ENCODE measurements at places on chromosomes 5 and 9.

DNA sequence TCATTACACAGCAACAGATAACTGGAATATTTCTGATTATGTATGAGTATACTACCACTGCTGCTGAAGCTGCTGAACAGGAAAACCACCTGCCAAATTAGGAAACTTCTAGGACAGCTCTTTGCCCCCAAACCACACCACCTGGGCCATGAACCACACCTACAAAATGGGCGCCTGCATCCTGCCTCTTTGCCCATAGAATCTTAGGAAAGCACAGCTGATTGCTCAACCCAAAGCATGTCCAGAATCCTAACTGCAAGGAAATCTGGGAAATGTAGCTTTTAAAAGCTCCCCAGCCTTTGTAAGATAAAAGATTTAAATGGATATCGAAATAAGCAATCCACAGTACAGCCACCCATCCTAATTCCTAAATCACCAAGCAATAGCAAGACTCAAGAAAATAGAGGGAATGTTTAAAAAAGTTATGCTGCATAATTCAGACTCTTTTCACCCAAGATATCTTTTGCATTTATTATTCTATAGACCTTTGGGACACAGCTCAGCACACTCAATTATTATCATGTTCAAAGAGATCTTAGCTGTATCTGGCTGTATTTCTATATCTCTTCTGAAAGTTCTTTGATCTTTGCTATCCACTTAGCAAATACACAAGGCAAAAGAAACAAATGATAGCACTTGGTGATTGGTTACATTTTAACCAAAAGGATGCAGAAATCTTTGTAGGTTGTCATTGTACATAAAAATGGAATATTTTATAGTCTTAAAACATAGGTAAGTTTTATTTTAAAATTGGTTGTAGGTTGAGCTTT lies 6.8 kb upstream of the C9orf152 start:
- DNase-seq: no peak

DNA sequence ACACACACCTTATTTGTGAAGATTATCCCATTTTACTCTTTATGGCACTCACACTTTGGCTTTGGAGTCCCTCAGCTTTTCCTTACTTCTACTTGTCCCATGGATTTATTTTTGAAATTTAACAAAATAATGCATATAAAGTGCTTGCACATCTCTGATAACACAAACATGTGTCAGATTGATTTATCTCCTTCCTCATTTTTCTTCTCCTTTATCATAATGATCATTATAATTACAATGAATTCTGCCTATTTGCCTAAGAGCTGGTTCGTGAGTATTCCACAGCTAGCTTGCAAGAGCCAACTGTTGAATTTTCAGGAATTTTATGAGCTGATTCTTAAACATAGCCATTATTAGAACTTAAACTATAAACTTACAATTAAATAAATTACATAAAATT lies 347.7 kb downstream of the CHSY3 start:
- no peak for DNase-seq

DNA sequence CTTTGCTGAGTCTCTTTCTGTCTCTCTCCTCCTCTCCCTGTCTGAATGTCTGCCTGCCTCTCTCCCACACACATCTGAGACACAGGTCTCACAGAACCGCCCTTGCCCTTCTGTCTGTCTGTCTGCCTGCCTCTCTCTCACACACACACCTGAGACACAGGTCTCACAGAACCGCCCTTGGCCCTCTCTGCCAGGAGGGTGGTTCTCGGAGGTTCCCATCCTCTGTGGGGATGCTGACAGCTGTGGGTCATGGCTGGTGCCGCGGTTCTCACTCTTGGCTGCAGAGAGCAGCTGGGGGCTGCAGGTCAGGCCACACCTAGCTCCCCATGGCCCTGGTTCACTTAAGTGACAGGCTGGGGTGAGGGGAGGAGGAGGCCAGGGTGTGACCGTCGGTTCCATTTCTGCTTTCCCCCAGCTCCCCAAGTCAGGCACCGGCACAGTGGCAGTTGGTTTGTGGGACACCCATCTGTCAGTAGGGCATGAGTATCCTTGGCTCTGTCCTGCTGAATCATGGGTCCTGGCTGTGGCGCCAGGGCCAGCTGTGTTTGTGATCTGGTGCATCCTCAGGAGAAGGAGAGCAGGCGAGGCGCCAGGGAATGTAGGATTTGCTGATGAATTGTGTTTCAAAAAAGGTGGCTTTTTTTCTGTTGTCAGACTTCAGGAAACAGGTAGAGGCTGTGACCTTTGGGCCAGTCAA lies 42.3 kb upstream of the CLPTM1L start:
- DNase-seq: peak; percentile 35

GRCh38 chr5:6280425-6281100 lies 97.8 kb downstream of the MED10 start:
- DNase-seq: no peak

DNA sequence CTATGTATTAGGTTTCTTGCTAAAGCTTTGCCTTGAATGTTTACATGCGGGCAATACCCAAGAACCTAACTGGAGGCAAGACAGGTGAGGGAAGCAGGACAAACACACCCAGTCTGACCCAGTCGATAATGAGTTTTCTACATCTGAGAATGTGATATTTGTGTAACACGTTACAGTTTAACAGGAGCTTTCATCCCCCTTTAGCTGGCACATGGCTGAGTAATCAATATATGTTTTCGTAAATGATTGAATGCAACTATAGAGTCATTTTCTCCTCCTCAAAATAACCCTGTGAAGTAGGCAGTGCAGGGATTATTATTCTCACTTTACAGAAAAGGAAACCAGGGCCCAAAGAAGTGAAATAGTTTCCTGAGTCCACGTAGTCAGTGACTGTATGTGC lies 84.7 kb upstream of the HTR4 start:
- no peak for DNase-seq

GRCh38 chr9:137382444-137383080 lies 40.4 kb downstream of the EXD3 start:
- DNase-seq: no peak

DNA sequence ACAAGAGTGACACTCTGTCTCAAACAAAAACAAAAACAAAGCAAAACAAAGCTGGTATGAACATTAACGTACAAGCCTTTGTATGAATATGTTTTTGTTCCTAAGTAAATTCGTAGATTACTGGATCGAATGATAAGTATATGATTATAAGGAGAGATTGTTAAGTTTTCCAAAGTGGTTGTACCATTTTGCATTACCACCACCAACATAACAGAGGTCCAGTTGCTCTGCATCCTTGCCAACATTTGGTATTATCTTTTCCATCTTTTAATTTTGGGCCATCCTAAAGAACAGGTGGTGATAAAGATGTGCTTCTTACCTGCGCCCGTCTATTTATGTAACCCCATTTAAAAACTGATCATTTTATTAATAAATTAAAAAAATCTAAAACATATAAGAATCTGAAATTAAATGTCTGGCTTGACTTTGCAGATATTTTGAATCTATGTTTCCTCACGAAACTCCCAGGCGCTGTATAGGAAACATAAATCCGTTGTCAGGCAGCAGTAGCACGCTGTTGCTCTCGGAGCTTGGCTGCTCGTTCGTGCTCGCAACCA lies 593 bp upstream of the NAA35 start:
- no peak for DNase-seq

DNA sequence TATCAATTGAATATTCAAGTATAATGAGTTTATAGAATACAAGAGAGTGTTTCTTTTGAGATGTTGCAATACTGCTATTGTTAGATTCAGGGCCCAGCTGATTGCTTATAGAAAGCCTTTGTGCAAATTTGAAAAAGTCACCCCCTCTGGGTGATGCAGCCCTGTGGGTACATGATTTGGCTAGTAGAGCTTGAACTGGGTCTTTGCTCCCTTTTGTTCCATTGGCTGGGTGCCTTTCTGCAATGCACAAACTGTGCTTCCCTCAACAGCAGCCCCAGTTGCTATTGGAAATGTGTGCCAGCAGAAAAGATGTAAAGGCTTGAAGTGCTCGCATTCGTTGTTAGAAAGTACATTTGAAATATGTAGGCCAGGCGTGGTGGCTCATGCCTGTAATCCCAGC lies 61.8 kb upstream of the CEMIP2 start:
- DNase-seq: no peak

DNA sequence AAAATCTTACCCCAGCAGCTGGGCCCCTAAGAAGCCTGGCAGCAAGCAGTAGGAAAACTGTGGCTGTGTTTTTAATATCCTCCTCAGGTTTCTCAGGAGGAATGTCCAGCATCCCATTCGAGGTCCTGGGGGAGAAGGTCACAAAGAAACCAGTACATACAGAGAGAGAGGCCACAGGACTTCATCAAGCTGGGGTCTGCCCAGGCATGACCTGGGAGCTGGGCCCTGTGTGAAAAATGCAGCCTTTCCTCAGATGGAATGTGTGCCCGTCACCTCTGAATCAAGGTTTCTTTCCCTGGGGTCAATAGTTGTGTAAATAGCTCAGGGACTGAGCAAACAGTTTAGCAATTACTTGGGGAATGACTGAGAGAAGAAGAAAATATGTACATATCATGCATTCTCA lies 33.9 kb upstream of the RAD23B start:
- no peak for DNase-seq

DNA sequence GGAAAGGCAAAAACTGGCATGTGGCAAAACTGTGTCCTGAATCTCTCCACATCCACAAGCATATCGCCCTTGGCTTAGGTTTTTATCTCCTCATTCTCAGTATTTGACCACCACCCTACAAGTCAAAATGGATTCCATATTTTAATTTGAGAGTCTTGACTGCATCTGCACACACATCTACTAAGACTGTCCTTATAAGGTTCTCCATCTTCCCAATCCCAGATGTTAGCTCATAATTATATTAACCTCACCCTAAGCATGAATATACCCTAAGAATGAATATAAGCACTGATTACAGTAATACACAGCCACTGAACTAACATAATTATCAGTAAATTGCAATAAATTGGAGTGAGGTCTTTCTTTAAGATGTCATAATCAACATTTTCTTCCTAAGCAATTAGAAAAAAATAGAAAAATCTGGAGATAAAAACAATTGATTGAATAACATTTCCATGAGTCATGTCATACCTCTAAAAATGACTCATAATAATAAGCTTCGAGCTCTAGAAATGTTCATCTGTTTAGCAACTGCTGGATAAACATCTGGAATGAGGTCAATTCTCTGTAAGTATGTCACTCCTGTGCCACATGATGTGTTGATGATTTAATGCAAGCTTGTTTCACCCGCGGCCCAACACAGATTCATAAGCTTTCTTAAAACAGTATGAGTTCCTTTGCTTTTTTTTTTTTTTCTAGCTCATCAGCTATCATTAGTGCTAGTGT lies 39.9 kb upstream of the PAM start:
- no peak for DNase-seq

DNA sequence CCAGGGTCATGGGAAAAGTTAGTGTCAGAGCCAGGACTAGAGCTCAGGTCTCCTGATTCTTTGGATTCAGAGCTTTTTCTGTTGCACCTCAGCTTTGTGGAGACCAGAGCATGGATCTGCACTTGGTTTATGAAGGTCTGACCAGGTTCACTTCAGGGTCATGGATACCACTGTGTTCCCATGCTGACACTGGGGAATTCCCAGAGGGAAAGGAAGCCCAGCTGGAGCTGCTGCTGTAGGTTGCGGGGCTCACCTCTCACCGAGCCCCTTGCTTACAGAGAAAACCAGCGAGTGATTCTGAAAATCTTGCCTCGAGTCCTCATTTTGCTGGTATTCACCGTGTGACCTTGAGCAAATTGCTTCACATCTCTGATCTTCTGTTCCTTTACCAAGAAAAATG lies 83.0 kb downstream of the RGS3 start:
- DNase-seq: no peak

GRCh38 chr5:83199126-83199525 lies 121.8 kb downstream of the XRCC4 start:
- DNase-seq: no peak

DNA sequence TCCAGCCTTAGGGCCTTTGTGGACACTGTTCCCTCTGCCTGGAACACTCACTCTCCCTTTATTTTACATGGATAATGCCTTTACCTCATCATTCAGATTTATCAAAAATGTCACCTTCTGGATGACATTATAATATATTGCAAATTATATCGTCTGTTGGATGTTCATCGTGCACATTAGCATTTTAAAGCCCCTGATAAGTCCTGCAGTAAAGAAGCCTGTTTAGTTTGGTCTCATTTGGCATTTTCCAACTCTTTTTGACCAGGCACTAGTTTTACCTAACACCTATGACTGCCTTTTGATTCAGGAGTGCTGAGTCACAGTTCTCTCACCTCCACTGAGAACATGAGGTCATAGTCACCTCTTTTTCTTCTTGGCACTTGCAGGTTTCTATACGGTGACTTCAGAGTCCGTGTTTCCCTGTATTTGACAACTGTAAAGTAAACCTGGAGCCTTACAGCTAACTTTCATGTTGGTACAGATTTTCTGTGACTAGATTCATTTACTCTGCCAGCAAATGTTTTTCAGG lies 57.7 kb upstream of the STC2 start:
- no peak for DNase-seq

GRCh38 chr9:5008202-5008601 lies 23.1 kb downstream of the JAK2 start:
- no peak for DNase-seq

GRCh38 chr9:94602666-94603065 lies 9.0 kb upstream of the FBP2 start:
- no peak for DNase-seq

GRCh38 chr9:123584202-123585176 lies 228.5 kb downstream of the CRB2 start:
- DNase-seq: no peak

- no peak for DNase-seq
Observed at GRCh38 chr9:129995409-129996160, 47.4 kb downstream of the FNBP1 start.

DNA sequence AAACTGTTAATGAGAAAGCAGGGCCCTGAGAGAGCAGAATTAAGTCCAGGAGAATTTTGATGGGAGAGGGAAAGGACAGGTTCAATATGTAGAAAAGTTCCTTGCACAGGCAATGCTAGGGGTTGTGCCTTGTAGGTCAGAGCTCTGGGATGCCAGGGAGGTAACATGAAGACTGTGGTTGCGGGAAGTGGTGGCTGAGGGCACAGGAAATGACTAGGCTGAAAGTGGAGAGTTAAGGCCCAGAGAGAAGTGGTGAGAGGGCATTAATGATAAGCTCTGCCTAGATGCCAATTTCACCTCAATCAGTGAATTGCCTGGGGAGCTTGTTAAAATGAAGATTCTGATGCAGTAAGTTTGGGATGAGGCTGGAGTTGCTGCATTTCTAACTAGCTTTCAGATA lies 31.5 kb upstream of the PPP3R2 start:
- DNase-seq: no peak
